ENCODE measurements at places on chromosomes 4 and X.
A peak's percentile ranks its signal among the peaks of the same experiment; 100 is the strongest.

DNA sequence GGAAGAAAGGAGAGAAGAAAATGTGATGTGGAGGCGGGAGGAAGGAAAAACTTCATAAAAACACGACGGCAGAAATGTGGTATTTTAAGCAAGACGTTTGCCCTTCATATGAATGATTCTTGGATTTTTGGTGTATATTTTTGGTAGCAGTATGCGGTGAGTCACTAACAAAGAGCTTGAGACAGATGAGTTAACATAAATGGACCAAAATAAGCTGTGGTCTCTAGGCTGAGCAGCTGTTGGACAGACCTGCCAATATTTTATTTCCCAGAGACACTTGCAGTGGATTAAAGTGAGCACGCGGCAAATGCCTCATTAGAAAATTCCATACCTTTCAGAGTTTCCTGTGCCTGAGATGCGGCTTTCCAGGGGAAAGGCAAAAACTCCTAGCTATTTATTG lies 43.1 kb upstream of the RPS6KA3 start:
- no peak for DNase-seq

GRCh38 chr4:150136036-150136435 lies 57.8 kb downstream of the DCLK2 start:
- no peak for DNase-seq

DNA sequence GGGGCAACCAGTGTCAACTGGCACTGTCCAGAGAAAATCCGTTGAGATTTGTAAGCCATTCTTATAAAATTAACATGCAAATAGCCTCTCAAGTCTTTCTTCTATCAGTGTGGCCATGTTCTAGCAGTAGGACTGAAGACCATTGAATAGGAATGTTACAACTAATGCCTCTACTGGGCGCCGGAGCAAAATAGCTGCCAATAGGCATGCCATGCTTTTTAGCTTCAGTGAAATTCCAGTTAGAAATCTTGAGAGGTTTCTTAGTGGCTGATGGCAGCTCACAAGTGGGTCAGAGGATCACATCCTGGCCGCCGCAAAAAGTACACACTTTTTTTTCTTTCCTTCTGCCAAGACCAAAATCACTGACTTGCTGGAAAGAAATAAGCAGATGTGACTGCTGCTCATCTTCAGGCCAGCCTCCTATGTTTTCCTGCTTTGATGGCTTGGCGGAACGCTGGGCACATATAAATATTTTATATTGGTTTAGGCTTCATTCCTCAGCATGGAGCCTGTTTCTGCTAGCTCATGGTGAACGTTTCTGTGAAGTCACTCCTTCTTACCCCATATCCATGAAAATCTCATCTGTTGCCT lies 293.1 kb downstream of the TENM3 start:
- no peak for DNase-seq

DNA sequence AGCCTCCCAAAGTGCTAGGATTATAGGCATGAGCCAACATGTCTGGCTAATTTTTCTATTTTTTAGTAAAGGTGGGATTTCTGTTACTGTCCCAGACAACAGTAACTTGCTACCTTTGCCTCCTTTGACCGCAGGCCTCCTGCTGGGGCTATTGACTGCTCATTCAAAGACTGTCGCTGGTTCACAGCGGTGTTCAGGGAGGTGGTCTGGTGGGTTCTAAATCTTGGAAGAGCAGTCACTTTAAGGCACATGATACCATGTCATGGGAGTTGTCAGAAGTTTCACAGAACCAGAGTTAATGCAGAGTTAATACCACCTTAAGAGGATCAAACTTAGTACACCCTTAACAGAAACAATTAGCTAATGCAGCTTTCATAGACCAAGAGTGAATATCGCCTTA lies 3.8 kb downstream of the ASMT start:
- no peak for DNase-seq

DNA sequence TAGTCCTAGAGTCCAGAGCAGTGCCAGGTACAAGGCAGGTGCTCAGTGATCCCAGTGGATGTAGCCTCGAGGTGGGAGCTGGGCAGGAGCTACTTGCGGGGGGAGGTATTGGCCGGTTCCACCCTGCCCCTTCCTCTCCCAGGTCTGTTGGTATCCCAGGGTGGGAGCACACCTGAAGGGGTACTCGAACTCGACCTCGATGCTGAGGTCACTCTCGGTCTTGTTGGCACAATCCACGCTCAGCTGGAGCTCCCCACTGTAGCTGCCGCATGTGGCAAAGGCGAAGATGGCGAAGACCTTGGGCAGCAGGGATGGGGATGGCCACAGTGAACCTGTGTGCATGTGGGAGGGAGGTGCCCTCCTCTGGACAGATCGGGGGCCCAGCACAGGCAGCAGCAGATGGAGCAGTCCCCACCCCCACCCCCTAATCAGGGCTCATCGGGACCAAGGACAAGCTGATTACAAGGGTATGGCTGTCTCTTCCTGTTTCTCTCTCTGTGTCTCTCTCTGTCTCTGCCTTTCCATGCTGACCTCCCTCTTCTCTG lies 2.4 kb downstream of the SYP start:
- no peak for DNase-seq

GRCh38 chr4:55125087-55125721 lies at the start of gene KDR:
Gene KDR, minus strand, starts transcription at chr4:55125595. Its CDS starts 302 bp downstream, at chr4:55125293.
- DNase-seq = peak; percentile 30

GRCh38 chr4:10413177-10413576 lies 44.0 kb downstream of the ZNF518B start:
- no peak for DNase-seq

DNA sequence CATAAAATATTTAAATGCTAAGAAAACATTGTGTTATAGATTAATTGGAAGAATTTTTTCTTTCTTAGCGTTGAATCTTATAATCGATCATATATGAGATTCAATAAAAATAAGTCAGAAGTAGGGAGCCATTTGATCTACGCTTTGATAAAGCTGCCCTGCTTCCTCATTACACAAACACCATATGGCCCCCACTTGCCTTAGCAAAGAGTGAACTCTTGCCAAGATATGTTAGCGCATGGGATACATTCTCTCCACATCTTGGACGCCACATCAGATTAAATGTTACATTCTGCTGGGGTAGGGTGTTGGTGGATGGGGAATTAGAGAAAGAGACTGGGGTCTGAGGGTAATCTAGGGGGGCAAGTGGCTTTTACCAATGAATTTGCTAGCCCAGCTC lies 207.7 kb upstream of the MID1 start:
- no peak for DNase-seq

- no peak for DNase-seq
Observed at GRCh38 chr4:111847296-111848008, 297.8 kb upstream of the FAM241A start.

- DNase-seq = no peak
Observed at GRCh38 chr4:159608436-159608835, 505.6 kb downstream of the RAPGEF2 start.

DNA sequence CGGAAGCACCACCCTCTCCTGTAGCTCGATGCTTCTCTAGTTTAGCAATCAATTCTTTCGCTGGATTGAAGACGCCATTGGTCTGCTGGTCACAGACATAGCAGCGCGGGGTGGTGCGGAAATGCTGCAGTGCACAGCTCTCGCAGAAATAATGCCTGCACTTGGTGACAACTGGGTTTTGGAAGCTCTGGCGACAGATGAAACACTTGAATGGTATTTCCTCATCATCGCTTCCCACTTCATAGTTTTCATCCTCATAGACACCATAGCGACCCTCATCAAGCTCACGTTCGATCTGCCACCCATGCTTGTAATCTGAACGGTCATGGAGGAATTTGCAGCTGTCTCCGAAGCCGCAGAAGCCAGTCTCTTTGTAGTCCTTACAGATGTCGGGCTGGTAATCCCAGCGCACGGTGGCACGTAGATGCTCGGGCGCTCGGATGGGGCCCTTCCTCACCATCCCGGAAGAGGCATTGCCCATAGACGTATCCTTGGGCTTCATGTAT lies 854 bp downstream of the RNF113A start:
- DNase-seq = no peak

- no peak for DNase-seq
Observed at GRCh38 chr4:158609116-158609515, 62.6 kb downstream of the C4orf46 start.

DNA sequence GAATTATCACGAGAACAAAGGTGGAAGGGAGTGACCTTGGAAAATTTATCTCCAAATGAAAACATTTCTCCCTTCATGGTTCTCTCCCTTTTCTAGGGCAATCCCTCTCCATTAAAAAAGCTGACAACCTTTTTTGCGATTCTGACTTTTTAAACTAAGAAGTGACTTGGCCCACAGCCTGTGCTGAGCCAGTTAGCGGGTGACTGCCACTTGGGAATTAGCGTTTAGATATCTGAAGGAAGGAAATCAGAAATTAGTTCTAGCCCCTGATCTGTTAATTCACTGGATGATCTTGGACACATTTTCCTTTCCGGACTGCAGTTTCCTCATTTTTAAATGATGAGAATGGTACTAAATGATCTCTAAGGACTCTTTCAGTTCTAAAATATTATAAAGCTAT lies 245.0 kb downstream of the FBXO8 start:
- no peak for DNase-seq

DNA sequence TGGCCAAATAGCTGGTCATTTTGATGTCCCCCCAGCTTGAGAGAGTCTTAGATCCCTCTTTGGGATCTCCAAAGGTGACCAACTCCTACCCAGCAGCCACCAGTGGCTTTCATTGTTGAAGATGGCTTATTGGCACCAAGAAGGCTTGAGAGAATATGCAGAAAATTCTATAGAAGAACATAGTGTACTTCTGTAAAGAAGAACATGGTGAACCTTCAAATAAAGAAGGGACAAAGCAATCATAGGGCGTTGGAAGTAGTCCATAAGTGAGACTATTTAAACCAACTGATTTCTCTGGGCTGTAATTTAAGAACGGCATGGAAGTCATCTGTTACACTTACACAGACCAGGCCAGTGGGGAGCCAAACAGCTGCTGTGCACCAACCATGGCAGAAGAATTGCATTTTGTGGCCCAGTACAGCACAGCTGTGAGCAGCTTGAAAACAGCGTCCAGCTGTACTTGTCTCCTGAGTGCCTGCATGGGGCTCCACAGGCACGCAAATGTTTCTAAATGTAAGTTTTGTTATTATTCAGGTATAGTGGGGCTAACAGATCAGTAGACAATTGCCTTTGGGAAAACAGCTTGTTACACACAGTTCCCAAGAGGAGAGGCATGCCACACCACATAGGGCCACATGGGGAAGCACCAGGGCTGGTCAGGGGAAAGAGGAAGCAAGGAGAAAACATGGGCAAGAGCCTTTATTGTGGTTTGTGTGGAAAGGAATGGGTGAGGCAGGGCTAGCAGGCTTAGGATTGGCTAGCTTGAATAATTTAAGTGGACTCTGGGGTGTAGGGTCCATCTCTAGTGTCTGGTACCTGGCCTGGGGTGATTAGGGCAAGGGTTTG lies 125.0 kb downstream of the ARHGAP6 start:
- DNase-seq = no peak

DNA sequence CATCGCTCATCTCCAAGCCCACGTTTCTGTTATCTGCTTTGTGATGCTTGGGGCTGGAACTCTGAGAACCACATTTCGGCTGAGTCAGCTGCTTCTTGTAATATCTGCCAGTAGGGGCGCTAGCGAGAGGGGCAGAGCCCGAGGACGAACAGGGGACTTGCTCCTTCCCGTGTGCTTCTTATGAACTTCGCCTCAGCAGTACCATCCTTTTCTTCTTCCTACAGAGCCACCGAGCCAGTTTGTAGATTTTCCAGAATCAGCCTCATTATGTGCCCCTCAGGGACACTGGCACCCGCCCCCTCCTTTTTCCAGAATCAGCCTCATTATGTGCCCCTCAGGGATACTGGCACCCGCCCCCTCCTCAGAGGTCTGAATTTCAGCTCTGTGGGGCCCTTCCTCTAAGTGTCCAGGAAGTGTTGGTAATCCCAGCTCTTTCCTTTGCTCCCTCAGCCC lies 441.7 kb upstream of the RASGEF1B start:
- DNase-seq = peak; percentile 55

GRCh38 chr4:126727461-126727860 lies 905.3 kb upstream of the INTU start:
- DNase-seq = no peak

DNA sequence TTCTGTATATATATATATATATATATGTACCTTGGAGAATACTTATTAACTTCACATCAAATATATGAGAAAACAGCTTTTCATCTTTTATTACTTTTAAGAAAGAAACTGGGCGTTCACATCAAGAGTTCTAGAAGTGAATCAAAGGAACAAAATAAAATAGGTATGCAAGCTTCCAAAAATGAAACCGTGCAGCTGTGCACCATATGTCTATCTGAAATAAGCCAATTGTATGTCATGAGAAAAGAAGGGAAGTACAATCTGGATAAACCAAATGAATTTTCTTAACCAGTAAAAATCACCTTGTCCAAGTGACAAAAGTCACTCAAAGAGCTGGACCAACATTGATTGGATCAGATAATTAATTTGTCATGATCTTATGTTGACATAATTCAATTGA lies 405.4 kb upstream of the TECRL start:
- no peak for DNase-seq

- no peak for DNase-seq
Observed at GRCh38 chrX:65990702-65991101, 49.2 kb downstream of the VSIG4 start.

- DNase-seq = no peak
Observed at GRCh38 chrX:106725931-106726330, 570 bp upstream of the RNF128 start.

DNA sequence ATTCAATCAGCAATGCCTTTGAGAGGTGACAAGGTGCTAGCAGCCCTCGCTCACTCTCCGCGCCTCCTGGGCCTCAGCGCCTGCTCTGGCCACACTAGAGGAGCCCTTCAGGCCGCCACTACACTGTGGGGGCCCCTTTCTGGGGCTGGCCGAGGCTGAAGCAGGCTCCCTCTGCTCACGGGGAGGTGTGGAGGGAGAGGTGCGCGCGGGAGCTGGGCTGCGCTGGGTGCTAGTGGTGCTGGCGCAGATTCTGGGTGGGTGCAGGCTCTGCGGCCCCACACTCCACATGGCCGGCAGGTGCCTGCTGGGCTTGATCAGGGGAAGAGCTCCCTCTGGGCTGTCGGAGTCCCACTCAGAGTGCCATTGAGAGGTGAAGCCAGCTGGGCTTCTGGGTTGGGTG lies 351.0 kb downstream of the GASK1B start:
- DNase-seq = no peak

GRCh38 chr4:57102050-57102624 lies 8.0 kb downstream of the IGFBP7 start:
- peak; percentile 87 for DNase-seq

DNA sequence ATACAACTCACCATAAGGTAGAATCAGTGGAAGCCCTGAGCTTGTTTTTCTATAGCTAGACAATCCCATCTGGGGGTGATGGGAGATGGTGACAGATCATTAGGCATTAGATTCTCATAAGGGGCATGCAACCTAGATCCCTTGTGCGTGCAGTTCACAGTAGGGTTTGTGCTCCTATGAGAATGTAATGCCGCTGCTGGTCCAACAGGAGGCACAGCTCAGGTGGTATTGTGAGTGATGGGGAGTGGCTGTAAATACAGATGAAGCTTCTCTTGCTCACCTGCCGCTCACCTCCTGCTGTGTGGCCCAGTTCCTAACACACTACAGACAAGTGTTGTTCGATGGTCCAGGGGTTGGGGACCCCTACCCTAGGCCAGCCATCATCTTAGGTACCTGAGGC lies 5.9 kb upstream of the GATB start:
- no peak for DNase-seq

GRCh38 chr4:65861993-65862392 lies 191.7 kb upstream of the EPHA5 start:
- DNase-seq = no peak
